NCI-H446 treated with DMSO at 0.1 percent for 48 hours (cell line): ENCODE measurements at places on chromosomes 1 and 21.

GRCh38 chr1:226666692-226667091 lies 72.4 kb downstream of the ITPKB start:
- DNase-seq, result no peak

GRCh38 chr1:7011826-7012225 lies 226.6 kb downstream of the CAMTA1 start:
- DNase-seq, result no peak

DNA sequence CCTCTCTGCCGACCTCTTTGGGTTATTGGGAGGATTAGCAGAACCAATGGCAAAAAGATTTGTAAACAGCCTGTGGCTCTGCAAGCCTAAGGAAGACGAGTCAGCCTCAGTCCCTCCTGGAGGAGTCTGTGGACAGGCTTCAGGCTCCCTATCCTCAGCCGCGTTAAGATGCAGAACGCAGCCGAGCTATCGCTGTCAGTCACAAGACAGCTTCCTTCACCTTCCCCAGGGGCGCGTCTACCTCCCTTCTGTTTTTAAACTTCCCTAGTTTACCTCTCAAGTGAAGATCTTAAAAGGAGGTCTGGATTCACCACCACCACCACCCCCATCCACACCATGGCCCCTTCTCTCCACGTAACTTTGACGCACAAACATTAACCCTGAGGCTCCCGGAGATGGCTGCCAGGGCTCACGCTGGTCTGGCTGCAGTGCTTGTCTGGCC lies 738 bp downstream of the CAMK1G start:
- DNase-seq, result no peak

DNA sequence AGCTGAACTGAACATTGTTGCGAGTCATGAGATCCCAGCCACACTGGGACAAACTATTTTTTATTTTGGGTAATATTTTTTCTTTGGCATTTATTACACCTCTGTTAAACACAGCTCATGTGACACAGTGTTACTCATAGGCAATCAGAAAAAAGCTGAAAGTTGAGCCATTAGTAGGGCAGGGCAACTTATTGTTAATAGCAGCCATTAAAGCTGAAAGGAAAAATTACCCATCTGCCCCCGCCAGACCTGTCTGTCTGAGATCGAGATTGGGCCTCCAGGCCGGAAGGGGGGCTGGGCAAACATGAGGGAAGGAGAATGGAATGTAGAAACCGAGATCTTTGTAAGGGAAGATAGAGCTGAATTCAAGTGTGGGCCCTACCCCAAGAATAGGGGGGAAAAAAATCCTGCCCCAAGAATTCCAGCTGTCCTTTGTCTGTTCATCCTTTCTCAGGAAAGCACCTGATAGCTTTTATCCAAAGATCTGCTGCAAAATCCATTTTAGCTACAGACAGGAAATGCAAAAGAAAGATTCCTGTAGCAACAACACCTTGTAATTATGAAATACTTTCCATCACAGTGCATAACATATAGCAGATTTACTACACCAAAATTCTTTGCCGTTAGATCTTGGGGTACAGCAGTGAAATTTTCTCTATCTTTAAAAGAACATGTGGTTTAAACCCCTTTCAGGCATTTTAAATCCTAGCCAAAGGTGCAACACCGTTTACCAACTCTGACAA lies 212.8 kb downstream of the PBX1 start:
- no peak for DNase-seq

- DNase-seq, result no peak
Measured at GRCh38 chr1:29648798-29649188, 412.5 kb downstream of the PTPRU start.

- peak; percentile 21 for DNase-seq
Measured at GRCh38 chr1:155134880-155135414, 705 bp upstream of the SLC50A1 start.

GRCh38 chr21:42317826-42318746 lies 2.9 kb upstream of the TFF3 start:
- no peak for DNase-seq

GRCh38 chr1:9658199-9658598 lies 6.7 kb downstream of the PIK3CD start:
- no peak for DNase-seq

GRCh38 chr1:208233978-208234377 lies 10.2 kb downstream of the PLXNA2 start:
- no peak for DNase-seq

DNA sequence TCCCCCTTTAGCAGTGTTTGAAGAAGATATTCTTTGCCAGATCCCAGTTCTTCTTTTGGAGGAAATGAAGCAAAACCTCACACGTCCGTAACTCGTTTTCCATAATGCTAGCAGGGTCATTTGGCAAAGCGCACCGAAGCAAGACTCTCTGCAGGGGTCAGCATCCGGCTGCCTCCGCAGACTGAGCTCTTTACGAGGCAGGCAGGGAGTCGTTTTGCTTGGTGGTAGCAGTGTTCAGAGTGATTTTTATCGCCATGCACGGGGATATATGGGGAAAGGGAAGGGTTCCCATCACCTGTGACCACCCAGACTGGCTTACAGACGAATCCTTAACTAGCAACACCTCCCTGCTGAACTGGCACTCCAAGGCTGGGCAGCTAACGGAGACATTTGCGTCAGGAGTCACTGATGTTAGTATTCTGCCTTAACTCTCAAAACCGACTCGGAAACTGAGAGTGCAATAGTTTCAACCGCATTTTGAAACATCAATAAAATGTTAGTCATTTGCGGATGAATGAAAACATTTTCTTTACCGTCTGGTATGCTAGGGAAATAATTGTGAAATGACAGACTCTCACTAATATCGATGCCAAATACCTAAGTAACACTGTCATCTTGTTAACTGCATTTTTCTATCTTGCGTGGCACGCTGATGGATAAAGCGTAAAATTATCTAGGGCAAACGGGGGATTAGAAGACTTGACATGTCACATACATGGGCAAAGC lies 2.2 kb upstream of the NEGR1 start:
- peak; percentile 76 for DNase-seq

GRCh38 chr1:81542196-81542595 lies 258.5 kb upstream of the ADGRL2 start:
- DNase-seq, result no peak

DNA sequence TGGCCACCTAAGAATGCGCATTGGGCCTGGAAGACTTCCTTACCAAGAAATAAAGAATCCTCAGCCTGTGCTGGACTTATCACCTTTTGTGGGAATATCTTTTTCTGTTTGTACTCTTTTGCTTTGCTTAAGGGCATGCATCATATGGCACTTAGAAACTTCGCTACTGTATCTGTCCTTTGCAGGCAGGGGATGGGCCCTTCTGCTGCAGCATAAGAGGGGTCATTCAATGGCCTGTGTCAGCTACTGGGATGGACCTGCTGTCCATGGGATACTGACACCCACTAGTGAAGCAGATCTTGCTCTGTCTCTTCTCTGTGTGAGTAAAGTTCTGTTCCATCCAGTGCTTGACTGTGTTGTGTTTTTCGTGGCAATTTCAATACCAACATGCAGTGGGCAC lies 239.0 kb upstream of the JUN start:
- DNase-seq, result no peak

GRCh38 chr1:222233444-222234158 lies 314.3 kb downstream of the HHIPL2 start:
- DNase-seq, result no peak

DNA sequence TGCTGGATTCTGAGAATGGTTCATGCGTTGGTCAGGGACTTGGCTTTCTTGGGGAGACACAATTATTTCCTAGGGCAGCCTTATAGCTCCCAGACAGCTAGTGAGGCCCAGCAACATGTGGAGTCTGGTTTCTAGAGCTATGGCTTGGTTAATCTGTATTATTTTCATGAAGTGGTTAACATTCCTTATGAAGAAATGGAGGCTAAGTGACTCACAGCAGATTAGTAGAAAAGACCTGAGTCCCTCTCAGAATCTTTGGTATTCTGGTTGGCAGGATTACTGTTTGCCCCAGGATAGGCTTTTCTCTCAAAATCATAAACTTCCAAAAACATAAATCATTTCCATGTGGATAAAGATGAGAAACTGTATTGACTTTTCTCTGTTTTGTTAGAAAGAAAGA lies 42.3 kb downstream of the DUSP10 start:
- no peak for DNase-seq

- DNase-seq, result no peak
Measured at GRCh38 chr1:40185951-40186864, 25.0 kb downstream of the RLF start.

GRCh38 chr1:64675718-64676345 lies 69.0 kb upstream of the RAVER2 start:
- no peak for DNase-seq

- no peak for DNase-seq
Measured at GRCh38 chr1:147292012-147292411, 49.5 kb downstream of the CHD1L start.

- DNase-seq, result no peak
Measured at GRCh38 chr1:225425201-225425786, 2.5 kb downstream of the LBR start.

DNA sequence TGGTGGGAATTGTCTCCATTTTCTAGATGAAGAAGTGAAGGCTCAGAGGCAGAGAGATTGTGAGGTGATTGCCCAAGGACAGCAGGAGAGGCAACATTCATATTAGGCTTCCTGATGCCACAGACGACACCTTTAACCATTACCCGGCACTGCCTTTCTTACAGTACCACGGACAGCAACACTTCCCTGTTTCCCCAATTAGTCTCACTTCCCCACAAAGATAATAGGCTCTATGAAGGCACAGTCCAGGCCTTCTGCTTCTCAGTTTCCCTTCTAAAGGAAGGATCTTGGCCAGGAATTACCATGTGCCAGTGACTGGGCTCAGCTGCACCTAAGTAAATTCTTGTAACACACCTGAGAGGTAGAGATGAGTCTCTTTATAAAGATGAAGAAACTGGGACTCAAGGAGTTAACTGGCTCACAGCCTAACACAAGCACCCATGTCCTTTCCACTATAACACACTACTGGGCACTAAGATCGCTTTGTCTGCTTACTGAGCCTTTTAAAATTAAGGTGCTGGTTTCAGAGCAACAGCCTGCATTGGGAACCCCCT lies 9.6 kb downstream of the IGSF9 start:
- DNase-seq, result no peak

GRCh38 chr1:51653127-51653526 lies 36.2 kb downstream of the OSBPL9 start:
- DNase-seq, result no peak

DNA sequence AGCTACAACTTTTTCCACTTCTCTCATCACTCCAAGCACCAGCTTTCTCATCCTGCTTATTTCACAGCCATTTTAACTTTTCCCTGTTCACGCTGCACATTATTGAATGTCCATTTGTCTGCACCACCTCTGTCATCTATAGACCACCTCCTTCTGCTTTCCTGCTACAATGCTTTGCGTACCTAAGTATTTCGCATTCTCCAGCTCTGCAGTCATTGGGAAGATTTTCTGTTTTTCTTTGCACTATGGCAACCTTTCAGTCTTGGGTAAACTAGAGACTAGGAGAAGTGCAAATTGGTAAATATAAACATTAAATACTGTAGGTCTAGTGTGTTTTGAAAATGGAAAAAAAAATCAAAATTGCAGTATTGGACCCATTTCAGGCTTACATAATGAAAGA lies 835 bp downstream of the CCDC30 start:
- no peak for DNase-seq

- no peak for DNase-seq
Measured at GRCh38 chr1:113582084-113582483, 177.2 kb downstream of the PHTF1 start.

- DNase-seq, result no peak
Measured at GRCh38 chr1:51417496-51418383, 87.4 kb upstream of the TTC39A start.

- DNase-seq, result no peak
Measured at GRCh38 chr1:226365831-226366231, 42.1 kb downstream of the PARP1 start.

- no peak for DNase-seq
Measured at GRCh38 chr1:40849801-40850592, 12.2 kb downstream of the CITED4 start.
